OCI-M1 (cell line): ENCODE measurements at places on chromosomes 1 and 21.

GRCh38 chr21:17813353-17813752 lies 5.8 kb downstream of the C21orf91 start:
- DNase-seq = no peak

GRCh38 chr1:2189459-2190425 lies 4.8 kb downstream of the FAAP20 start:
- DNase-seq = no peak

DNA sequence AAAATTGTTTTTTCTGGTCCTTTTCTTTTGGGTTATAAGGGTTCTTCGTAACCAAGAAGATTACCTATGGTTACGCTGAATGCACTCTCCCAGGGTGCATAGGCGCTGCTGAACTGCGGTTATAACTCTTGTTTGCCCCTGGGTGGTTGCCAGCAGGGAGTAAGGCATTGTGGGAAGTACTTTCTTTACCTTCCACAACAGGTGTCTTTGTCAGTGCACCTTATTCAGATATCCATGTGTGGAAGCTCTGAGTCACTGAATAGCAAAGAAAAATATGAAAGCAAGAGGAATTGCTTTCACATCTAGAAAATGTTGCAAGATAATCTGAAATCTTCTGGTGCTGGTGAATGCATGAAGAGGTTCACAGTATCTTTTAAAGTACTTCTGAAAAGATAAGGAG lies 124.4 kb upstream of the CACYBP start:
- no peak for DNase-seq

GRCh38 chr21:39094087-39094780 lies 89.0 kb downstream of the PSMG1 start:
- DNase-seq = peak; percentile 78

DNA sequence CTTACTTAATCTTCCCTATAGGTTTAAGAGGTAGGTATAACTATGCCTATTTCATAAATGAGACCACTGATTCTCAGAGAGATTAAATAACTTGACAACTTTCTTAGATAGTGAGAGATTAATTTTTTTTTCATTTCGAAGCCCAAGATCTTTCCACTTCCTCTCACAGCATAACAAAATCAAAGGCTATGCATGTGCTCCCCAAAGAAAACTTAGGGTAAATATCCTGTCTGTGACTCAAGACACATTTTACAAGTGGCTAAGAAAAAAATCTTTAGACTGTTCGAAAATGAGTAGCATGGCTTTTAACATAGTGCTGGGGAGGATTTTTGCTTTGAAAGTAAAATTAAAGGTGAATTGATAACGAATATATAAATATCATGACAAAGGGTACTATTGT lies 8.2 kb upstream of the C1orf141 start:
- DNase-seq = no peak

GRCh38 chr1:207221934-207222351 lies 99.5 kb upstream of the CD55 start:
- DNase-seq = peak; percentile 30

- DNase-seq = peak; percentile 70
Measured at GRCh38 chr1:150484861-150485260, 2.4 kb upstream of the TARS2 start.

- no peak for DNase-seq
Measured at GRCh38 chr1:83077411-83077810, 921.5 kb downstream of the TTLL7 start.

DNA sequence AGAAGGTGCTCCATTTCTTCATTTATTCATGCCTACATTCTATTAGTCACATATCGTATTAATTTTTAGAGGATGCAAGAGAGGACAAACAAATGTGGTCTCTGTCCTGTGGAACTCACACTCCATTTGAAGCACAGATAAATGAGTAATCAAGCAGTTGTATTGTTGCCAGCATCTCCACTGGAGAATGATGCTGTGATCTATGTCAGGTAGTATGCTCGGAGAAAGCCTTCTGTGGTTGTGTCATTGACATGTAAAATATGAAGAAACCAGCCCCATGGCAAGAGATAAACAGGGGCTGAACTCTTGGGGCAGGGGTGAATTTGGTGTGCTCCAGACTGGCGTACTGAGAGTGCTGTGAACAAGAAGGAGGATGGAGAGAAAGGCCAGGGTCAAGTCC lies 101.2 kb downstream of the FASLG start:
- DNase-seq = no peak

GRCh38 chr1:155158991-155159390 lies 14.1 kb downstream of the KRTCAP2 start:
- no peak for DNase-seq

- no peak for DNase-seq
Measured at GRCh38 chr21:15005391-15005790, 59.4 kb downstream of the NRIP1 start.
